Activated CD8-positive, alpha-beta memory T cell treated with anti-CD3 and anti-CD28 coated beads, Interleukin-2, amount 50 U/mL, for 48 hours (primary cell): ENCODE measurements at places on chromosomes 11 and 22.

GRCh38 chr11:111153194-111153593 lies 92.3 kb upstream of the POU2AF2 start:
- DNase-seq, result no peak

GRCh38 chr11:91997226-91997625 lies 227.4 kb upstream of the FAT3 start:
- DNase-seq, result no peak

- DNase-seq, result no peak
These were observed 5.1 kb upstream of the RPS3 start for GRCh38 chr11:75394085-75394840.

DNA sequence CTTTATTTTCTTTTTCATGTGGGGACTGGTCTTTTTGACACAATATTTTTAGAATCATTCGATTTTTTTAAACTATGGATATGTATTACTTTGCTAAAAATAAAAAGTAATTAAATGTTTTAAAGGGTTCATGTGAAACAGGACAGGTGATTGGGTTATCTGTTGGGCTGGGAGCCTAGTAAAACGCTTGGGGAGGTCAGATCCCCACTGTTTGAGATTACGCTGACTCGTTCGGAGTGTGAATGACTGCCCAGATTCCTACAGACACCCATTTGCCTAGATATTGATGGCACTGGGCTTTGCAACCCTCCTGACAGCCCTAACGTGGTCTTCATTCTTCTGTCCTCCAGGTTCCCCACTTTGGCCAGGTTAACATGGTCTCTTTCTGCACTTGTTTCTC lies 62.9 kb upstream of the UBASH3B start:
- DNase-seq, result no peak

- DNase-seq, result peak; percentile 15
These were observed 6.1 kb upstream of the ANO1 start for GRCh38 chr11:70071996-70072395.

GRCh38 chr11:30446520-30446919 lies 123.6 kb downstream of the ARL14EP start:
- DNase-seq, result no peak

DNA sequence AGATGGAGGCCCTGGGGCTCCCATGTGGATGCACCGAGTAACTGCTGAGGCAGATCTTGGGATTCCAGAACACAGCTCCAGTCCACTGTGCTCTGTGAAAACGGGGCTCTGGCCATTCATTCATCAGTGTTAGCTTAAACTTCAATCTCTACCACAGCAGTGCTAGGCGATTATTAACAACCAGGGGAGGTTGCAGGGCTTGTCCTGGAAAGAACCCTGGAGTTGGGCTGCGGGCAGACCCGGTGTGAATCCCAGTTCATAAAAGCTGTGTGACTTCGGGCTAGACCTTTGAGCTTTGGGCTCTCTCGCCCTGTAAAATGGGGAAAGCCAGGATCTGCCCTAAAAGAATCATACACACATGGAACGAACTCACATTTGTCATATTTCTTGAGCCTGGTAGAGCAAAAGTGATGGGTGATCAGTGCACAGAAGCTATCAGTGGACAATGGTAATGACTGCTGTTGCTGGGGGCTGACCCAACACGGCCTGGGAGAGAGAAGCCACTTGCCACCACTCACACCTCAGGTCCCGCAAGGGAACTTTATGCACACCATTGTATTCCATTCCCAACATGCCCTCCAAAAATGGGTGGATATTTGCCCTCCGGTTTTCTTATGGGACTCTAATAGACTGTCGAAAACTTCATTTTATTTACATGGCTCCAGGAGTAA lies 15.6 kb upstream of the CRYBB3 start:
- no peak for DNase-seq

GRCh38 chr11:72615329-72615728 lies 58.9 kb downstream of the PDE2A start:
- no peak for DNase-seq

GRCh38 chr11:16587670-16588069 lies 150.8 kb upstream of the C11orf58 start:
- DNase-seq, result no peak

GRCh38 chr11:111565114-111565720 lies 24.7 kb downstream of the LAYN start:
- DNase-seq, result peak; percentile 70

DNA sequence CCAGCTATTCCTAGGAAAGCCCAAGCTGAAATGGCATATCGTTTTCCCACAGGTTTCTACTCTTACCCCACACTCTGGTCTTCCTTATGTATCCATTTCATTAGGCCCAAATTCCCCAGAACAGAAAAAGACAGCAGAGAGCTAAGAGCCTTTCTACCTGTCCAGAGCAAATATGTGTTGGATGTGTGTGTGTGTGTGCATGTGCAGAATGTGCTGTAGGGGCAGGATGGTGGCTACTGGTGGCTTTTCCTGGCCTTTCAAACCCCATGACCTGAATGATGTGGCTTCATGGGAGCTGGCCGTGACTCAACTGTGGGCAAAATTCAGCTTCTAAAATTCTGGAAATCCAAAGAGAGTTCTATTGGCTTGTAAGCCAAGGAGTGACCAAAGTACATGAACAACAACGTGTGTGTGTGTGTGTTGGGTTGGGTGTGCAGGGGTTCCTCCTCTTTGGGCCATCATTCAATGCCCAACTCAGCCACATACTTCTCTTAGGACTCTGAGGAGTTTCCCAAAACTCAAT lies 421.4 kb upstream of the CADM1 start:
- no peak for DNase-seq

DNA sequence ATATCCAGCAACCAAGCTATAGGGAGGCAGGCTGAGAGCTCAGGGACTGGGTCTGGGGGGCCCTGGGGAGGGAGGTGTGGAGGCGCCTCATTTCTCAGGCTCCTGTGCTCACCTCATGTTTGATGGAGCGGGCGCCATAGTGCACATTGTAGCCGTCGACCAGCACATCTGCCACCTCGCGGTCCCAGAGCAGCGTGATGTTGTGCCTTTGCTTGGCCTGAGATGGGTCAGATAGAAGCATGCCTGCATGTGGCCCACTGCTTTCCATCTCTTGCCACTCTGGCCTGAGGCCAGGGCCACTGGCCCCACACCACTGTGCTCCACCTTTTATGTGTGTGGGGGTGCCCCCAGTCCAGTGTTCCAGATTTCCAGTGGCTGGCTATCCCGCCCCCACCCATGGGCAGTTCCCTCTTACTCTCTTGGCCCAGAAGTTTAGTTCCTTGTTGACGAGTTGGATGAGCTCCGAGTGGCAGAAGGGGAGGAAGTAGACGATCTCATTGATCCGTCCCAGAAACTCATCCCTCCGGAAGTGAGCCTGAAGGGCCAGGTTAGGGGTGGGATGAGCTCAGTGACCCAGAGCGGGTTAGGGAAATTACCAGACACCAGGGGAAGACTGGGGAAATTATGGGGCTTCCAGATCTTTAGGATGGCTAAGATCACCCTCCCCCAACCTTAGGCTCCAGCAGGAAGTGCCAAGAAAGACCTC lies 50.1 kb upstream of the PHOX2A start:
- DNase-seq, result peak; percentile 33

DNA sequence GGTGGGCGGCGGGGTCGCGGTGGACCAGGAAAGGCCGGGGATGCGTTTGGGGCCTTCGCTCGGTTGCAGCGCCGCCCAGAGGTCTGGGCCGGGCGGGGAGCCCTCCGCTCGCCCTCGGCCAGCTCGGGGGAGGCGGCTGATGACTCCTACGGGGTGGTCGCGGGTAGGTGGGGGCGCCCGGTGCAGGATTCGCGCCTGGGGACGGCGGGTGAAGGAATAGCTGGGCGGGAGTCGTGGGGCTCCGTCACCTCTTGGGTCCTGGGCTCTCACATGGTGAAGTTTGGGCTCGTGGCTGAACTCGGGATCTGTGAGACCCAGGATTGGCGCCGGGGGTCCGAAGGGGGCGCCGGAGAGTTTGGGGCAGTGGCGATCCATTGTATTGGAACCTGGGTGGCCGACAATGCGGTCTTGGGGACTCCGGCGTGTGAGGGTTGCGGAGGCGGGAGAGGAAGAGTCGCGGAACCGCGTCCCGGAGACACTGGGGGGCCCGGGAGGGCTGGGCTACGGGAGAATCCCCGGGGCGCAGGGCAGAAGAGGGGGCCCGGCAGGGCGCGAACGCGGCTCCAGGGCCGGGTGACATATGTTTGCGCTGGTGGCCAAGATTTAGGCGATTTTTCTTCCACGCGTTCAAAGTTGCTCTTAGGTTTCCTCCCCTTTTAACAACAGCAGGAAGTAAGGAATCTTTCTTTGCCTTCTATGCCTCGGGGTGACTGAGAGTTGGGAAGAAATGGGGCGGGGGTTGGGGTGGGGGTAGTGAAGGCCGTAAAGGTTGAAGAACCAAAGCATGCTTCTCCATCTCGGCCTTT lies 935 bp downstream of the QSER1 start:
- peak; percentile 77 for DNase-seq

DNA sequence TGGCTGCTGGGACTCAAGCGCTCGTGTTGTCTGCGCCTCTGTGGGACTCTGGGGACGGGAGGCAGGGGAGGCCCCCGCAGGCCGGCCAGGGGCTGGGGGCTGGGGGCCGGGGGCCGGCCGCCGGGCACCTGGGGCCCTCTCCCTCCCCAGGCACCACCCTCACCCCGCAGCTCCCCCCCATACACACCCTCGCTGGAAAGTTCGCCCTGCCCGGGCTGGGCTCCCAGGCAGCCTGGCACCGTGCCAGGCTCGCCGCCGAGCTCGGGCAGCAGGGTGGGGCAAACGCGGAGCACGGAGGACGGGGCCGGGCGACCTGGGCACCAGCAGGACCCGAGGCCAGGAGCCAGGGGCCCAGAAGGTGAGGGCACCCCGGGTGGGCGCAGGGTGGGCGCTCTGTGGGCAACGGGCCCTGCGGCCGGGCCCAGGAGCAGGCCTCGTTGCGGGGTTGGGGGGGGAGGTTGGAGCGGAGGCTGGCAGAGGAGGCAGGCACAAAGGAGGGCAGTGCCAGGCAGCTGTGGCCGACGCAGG lies 76.7 kb upstream of the WNT7B start:
- peak; percentile 81 for DNase-seq

GRCh38 chr11:20443596-20443995 lies 56.1 kb downstream of the PRMT3 start:
- DNase-seq, result no peak

DNA sequence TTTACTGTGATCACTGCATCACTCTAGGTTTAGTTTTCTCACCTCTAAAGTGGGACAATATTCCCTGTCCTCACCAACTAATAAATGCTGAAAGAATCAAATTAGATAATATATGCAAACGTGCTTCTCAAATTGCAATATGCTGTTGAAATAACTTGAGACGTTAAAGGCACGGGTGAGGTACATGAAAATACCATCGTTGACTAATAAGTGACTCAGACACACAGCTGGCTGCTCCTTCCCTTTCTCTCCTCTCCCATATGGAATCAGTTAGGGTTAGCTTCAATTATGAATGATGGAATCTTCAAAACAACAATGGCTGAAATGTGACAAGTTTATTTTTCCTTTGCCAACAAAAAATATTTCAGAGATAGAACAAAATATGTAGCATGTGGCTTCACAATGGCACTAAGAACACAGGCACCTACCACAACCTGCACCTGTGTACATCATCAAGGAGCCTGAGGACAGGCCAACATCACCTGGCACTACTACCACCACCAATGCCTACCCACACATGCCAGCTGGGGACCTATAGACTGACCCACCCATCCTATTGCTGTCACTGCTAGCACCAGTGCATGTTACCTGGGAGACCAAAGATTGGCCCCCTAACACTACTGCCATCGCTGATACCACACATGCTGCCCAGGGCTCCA lies 13.7 kb downstream of the GDPD4 start:
- no peak for DNase-seq

DNA sequence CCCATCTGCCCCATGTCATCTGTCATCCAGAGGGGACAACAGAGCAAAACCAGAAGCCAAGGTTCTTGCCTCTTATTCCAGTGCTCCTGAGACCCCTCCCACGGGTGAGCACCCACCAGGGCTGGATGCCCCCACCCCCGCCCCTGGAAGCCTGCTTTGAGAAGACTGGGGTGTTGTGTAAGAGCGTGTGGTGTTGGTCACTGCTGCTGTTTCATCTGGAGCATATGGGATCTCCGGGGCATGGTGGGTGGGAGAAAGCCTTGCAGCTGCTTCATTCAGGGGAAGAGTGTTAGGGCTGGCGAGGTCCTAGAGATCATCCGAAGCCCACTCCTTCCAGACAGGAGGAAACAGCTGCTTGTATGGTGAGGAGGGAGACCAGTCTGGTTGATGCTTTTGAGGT lies 54.1 kb downstream of the CHRDL2 start:
- DNase-seq, result no peak

DNA sequence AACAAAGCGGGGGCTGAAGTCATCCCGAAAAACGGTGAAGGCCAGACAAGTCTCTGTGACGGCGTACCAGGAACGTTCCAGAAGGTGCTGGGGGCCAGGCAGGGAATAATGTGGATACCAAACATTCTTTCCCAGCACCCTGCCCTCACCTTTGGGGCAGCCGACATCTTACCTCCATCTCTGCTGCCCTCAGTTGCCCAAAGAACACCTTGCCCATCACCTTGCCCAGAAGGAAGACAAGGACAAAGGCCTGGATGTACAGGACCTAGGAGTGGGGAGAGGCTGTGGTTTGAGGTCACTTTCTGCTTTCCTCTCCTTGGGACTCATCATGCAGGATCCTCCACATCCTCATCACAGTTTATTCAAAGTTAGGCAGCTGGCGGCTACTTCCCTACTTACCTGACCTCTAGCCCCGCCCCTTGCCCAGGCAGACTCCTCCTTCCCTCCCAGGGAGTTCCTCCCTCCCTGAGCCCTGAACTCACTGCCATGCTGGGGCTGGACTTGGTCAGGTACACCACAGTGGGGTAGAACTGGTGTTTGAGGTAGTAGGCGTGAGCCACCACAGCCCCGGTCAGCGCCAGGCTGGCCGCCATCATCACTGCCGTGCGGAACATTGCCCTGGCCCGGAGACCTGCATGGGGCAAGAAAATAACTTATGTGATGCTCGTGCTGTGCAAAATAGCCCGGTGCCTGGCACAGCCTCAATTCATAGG lies 1.2 kb downstream of the SYVN1 start:
- no peak for DNase-seq

GRCh38 chr11:59931688-59932087 lies 6.5 kb upstream of the OOSP1 start:
- DNase-seq, result no peak

DNA sequence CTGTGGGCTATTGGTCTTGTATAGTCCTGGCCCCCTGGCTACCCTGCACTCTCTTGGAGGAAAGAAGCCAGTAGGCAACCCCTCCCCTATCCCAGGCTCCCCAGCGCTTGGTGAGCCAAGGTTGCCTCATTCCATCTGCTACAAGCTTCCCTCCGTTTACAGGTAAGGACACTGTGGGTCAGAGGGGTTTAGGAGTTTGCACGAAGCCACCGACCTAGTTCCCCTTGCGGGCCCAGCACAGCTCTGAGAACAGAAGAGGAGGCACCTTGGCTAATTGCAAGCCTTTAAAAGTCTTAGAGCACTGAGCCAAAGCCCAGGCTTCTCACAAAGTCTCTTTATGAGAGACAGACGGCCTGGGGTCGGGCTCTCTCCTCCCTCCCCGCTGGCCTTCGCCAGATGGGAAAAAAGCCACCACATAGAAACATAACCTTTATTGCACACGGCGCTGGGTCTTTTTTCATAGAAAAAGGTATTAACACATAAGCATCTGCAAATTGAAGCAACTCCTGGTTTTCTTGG lies 99.8 kb downstream of the CEP164 start:
- DNase-seq, result no peak

GRCh38 chr22:45895436-45896152 lies 81.4 kb downstream of the WNT7B start:
- no peak for DNase-seq

- no peak for DNase-seq
These were observed 63.6 kb upstream of the EMID1 start for GRCh38 chr22:29142116-29142515.
